ENCODE measurements at places on chromosomes 7 and 10.

DNA sequence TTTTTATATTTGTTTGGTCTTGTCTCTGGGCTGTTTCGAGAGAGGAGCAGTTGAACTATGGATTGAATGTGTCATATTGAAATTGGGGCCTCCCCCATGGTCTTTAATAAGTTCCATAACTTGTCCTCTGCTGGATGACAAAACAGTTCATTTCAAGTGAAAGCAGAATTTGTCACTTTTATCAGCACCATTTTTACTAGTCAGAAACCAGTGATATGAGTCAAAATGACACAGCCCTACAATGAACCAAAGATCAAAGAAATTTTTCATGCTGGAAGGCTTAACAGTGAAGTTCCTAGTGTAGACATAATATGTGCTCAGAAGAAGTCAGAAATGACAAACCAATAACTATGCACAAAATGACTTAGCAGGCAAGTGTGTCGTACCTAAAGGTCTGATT is 133.6 kb upstream of the VWC2 start:
- no peak for DNase-seq

- no peak for DNase-seq
Measured at GRCh38 chr10:70324951-70325781, 41.4 kb upstream of the NPFFR1 start.

DNA sequence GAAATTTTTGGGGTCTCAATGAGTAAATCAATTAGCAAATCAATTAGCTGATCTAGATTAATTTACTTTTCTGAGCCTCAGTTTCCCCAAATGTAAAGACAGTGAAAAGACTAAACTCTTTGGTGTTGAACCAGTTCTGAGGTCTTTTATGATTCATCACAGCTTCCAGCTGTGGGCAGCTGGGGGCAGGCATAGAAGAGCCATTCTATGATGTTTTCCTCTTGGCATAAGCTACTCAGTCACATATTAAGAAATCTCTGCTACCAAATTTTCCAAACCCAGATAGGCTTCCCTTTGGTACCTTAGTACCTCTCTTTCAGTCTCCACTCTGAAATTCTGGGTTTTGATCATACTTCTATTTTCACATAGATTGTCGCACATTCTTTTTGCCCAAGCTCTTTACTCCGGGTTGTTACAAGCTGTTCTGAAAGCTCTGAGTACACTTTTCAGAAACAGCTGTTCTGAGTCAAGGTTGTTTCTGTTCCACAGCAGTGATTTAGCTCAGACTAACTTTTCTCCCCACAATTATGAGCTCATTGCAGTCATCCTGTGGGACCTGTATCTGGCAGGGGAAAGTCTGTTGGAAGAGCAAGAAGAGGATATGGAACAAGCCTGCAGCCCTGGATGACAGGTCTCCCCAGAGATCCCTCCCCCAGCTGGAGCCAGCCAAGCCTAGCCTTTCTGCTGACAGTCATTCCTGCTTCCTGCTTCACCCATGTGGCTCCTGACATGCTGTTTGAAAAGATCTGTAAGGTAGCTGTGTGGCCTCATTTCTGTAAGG is 599.6 kb upstream of the GHITM start:
- DNase-seq, result no peak

- no peak for DNase-seq
Measured at GRCh38 chr10:28130267-28130666, 131.4 kb upstream of the ODAD2 start.

DNA sequence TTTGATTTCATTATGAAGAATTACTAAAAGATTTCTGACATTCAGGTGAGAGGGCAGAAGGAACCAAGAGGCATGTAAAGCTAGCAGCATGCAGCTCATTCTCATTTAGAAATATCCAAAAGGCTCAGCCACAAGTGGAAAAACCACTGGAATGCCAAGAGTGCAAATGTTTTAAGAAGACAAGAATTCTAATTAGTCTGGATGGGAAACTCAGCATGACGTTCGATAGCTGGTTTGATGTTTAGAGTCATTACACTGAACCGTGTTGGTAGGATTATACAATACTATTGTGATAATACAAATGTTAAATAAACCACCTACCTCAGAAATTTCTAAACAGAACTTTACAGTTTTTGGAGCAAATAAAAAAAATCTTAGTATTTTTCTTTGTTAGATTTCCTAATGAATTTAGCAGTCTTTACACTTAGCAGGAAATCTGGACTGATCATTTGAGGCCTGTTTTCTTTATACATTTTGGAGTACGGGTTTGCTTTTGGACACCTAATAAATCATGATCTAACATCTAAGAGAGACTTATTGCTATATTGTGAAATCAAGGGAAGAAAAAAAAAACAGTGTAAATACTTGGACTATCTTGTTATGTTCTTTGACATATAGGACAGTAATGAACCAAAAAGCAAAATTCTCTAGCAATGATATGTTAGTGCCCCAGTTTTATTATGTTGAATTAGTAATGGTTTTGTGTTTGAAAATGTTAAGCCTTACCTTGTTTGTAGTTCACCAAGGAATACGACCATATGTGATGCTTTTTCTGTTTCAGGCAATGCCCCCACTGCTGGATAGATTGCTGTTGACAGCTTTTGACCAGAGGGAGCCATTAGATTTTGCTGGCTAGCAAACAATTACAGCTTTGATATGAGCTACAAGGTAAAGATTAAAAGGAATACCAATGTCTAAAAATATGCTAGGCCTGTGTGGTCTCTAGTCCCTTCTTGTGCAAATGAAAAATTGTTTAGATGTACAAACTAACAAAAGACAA is 354.1 kb upstream of the SEMA3A start:
- DNase-seq, result no peak

DNA sequence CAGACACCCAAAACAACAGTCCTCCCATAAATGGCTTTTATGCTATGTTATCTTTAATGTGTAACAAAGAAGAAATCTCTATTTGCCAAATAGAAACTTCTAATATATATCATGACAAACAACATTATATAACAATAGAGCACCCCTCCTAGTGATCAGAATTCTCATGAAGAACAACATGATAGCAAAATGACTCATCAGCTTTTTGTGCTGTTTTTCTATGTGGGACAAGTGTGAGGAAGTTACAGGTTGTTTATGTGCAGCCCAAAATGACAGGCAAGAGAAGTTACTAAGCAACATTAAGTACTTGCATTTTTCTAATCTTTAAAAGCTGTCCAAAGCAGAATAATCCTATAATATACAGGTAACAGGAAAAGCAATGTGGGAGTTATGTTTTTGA is 7.7 kb downstream of the DGKB start:
- DNase-seq, result no peak

DNA sequence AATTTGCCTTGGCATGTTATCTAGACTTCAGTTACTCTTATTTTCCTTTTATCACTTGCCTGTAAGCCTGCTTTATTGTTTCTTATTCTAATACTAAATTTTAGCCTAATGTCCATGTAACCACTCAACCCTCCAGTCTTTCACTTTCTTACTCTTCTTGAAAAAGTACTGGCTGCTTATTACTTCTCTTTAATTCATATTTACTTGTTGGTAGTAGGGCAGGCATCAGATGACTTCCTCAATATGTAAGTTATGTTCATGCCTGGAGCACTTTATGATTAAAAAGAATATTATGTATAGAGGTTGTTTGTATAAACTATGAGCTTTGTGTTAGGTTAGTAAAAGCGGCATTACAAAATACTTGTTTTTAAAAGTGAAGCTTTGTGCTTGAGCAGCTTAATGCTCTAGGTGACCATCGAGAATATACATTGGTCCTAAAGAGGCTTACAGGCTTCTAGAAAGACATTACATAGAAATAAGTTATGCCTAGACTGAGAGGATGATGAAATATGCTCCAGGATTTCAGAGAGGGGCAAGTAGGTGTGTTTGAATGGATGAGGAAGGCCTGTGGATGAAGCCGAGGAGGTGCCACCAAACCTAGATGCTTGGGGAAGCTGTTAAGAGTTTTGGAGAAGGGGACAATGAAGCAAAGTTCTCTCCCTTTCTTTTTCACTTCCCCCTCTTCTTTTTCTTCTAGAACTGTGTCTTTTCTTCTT is 207.1 kb upstream of the HDAC9 start:
- DNase-seq, result no peak

DNA sequence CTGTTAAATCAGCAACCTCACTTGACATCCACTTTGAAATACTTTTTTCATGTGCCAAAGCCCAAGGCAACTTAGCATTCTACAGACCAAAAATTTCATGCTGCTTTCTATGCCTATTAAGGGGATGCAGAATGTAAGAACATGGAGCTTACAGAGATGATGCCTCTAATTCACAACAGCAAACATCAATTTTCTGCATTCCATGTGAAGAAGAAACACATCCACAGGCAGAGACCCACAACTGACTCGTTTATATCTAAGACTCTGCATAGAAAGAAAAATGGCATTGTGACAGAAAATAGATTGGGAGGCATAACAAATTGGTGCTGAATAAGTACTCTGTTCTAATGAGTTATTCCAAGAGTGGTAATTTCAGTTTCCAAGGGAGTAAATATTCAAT is 107.6 kb downstream of the SGMS1 start:
- DNase-seq, result no peak

- DNase-seq, result no peak
Measured at GRCh38 chr7:116307253-116307652, 96.9 kb downstream of the TES start.

- no peak for DNase-seq
Measured at GRCh38 chr10:29709484-29710002, 74.8 kb upstream of the SVIL start.

- no peak for DNase-seq
Measured at GRCh38 chr10:5553400-5554170, 28.8 kb downstream of the CALML3 start.

DNA sequence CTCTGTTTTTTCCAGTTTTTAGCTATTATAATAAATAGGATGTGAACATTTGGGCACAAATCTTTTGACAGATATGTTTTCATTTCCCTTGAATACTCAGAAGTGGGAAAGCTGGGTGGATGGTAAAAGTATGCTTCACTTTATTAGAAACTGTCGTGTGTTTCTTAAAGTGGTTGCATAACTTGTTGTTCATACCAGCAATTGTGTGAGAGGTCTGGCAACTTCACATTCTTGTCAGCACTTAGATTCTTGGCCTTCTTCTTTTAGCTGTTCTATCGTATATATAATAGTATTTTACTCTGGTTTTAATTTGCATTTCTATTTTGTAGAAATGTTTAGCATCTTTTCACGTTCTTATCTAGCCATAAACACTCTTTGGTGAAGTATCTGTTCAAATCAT is 894.4 kb downstream of the KCNMA1 start:
- no peak for DNase-seq

DNA sequence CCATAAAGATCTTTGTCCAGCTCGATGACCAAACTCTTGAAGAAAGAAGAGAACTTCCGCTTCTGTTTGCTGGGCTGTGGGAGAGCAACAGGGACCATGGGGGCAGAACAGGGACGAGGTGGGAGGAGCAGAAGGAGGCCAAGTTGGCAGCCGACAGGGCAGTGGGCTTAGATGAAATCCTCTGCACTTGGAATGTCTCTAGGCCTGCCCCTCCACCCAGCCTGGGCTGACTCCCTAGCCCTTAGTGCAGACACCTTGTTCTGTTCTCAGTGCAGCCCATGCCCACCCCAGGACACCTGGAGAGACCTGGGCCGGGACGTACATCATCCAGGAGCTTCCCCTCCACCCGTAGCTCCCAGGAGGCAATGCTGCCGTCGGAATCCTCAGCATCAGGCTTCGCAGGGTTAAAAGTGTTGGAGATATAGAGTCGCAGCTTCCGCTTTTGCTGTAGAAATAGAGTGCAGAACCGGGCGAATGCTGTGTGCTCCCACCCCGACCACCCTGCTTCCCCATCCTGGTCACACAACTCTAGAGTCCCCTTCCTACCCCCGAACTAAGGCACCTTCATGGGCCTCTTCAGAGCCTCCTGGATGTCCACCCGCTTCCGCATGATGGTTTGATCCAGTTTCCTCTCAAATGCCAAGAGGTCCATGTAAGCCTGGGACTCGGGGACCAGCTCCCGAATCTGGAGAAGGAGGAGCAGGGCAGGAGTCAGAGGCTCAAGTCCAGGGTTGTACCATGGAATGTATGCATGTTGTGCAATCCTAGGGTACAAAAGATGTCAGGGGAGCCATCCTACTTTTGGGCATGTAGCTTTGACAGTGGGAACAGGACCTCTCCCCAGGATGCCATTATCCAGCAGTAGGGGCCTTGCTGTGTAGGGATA is 6.1 kb downstream of the SMARCD3 start:
- DNase-seq, result no peak

- DNase-seq, result no peak
Measured at GRCh38 chr10:77006836-77007511, 630.6 kb downstream of the KCNMA1 start.

GRCh38 chr10:121580276-121581116 is 17.7 kb downstream of the FGFR2 start:
- DNase-seq, result no peak

DNA sequence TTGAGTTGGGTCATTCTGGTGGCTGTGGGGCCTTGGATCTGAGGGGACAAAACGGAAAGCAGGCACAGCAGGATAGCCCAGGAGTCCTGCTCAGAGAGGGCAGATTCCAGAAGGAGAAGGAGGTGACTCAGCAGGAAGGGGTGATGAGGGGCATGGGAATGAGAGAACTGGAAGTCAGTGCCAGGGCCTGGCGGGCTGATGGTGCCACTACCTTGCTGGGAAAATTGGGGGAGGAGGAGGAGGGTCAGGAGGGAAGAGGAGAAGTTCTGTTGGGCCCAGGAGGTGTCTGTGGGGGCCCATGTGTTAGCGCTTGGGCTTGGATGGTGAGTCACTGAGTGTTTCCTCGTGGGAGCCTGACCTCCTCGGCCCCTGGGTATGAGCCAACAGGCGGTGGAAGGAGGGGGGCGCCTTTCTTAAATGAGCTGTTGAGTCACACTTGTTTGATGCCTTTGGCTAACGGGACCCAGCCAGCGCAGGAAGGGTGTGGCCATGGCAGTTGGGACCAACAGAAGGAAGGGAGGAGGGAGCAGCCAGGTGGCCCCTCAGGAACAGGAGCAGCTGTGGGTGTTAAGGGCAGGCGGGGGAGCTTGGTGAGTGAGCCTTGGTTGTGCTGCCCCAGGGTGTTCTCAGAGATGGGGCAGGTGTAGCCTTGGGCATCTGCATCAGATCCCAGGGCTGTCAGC is 130.0 kb upstream of the BTBD16 start:
- no peak for DNase-seq

GRCh38 chr10:101230183-101230917 is 1.1 kb upstream of the LBX1 start:
- DNase-seq, result no peak

- DNase-seq, result no peak
Measured at GRCh38 chr7:43766564-43766963, 8.1 kb downstream of the BLVRA start.

- DNase-seq, result no peak
Measured at GRCh38 chr7:53993224-53993623, 549.0 kb upstream of the VSTM2A start.

- no peak for DNase-seq
Measured at GRCh38 chr7:2503056-2503941, 16.3 kb upstream of the LFNG start.

DNA sequence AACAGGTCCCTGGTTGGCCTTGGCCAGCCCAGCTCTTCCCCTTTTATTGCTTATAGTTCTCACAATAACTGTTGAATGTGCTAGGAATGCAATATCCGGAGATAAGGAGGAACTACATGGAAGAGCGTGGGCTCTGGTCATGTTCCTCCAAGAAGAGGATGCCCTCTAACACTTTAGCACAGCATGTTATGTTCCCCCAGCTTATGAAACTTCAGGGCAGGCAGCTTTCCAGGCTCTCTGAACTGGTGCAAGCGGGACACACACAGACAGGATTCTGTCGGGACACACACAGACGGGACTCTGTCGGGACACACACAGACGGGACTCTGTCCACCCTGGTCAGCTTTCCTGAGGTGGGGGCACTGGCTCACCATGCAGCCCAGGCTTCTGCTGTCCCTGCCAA is 141.6 kb downstream of the PKD1L1 start:
- DNase-seq, result no peak

GRCh38 chr7:64999165-65000004 is 7.1 kb downstream of the ERV3-1 start:
- no peak for DNase-seq

Data from GM19239 (cell line).